Transverse colon (tissue), 4 donors: ENCODE measurements at places on chromosomes 7 and 10. TPM values are rescaled to one million over a fixed set of nuclear protein-coding genes. Genes with fewer than 3 reads are reported as not detected.

DNA sequence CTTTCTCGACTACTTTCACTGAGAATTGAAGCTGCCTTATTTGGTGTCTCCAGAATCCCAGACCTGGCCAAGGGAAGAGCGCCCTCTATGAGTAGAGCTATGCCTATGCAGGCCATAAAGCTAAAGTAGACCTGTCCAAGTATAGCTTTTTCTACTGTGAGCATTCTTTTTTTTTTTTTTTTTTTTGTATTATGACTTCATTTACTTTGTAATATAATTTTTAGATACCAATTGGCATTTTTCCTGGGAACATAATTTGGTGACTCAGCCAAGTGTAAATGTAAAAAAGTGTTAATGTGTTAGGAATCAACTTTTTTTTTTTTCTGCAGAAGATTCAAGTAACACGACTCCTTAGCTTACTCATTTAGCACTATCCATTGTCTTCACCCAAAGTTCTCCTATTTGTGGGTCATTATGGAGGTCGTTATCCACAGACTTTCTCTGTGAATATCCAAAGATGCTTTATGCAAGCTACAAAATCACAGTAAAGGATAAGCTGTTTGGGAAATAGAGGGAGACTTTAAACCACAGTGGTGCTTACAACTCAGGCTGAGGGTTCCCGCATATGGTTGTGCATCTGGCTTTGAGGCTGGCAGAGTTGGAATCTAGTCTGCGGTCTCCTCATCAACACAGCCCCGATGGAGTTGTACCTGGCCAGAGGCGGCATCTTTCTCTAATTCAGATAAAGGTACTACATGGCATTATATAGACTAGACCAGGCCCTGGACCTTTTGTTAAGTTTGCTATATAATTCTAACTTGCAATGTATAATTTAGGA lies 1040.2 kb upstream of the SORCS1 start:
- no peak overlapping the region for H3K4me3 ChIP-seq
- no peaks in the 10 kb centered on the region for H3K27me3 ChIP-seq
- H3K4me1 ChIP-seq, result no peaks in the 10 kb centered on the region

DNA sequence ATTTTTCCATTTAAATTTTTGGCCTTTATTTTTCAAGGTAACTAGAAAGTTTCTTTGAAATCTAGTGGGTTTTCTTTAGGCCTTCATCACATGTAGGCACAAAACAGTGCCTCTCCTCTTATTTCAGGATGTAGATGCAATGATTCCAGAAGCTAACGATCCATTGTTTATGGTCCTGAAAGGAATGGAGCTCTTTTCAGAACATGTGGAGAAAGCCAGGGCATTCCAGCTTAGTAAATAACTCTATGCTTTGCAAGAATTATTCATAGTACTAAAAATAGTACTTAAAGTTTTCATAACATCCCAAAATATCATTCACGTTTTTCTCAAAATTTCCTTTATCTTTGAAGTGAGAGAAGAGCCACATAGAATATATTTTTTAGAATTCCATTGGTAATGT lies 91.3 kb downstream of the DYNC1I1 start:
- no peak overlapping the region for H3K4me3 ChIP-seq
- no peaks in the 10 kb centered on the region for H3K27me3 ChIP-seq
- no peak overlapping the region for H3K27ac ChIP-seq
- DNase-seq, result no peak

GRCh38 chr10:79559726-79560125 lies 481 bp downstream of the SFTPA2 start:
- no peaks in the 10 kb centered on the region for H3K27me3 ChIP-seq
- H3K4me1 ChIP-seq, result peaks cover 18% of the 10 kb centered on the region
- H3K4me3 ChIP-seq, result no peak overlapping the region

DNA sequence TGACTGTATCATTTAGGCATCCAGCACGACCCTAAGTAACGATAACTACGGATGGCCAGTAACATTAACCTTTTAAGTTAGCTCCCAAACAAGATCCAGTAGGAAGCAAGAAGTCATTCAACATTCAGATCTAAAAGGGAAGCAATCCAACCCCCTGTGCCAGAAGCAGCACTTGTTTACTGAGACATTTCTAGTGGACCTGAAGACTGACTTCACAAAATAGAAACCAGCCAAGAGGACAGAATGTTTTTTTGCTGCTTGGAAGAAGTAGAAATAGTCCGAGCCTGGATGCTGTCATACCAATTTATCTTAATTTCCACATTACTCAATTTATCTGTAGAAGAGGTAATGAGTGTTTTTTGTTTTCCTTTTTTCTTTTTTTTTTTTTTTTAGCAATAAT lies 88.0 kb upstream of the CTTNBP2 start:
- H3K4me1 ChIP-seq, result peaks cover 3% of the 10 kb centered on the region
- DNase-seq, result no peak

- no peak for DNase-seq
- no peaks in the 10 kb centered on the region for H3K27me3 ChIP-seq
- H3K4me1 ChIP-seq, result peaks cover 24% of the 10 kb centered on the region
- no peaks in the 10 kb centered on the region for H3K36me3 ChIP-seq
- no peak overlapping the region for H3K4me3 ChIP-seq
- peak overlapping the region; percentile 71 for H3K27ac ChIP-seq
Measured at GRCh38 chr7:104961821-104962220, 52.2 kb upstream of the KMT2E start.

Gene ELFN1
- total RNA-seq, result 0.14 TPM

DNA sequence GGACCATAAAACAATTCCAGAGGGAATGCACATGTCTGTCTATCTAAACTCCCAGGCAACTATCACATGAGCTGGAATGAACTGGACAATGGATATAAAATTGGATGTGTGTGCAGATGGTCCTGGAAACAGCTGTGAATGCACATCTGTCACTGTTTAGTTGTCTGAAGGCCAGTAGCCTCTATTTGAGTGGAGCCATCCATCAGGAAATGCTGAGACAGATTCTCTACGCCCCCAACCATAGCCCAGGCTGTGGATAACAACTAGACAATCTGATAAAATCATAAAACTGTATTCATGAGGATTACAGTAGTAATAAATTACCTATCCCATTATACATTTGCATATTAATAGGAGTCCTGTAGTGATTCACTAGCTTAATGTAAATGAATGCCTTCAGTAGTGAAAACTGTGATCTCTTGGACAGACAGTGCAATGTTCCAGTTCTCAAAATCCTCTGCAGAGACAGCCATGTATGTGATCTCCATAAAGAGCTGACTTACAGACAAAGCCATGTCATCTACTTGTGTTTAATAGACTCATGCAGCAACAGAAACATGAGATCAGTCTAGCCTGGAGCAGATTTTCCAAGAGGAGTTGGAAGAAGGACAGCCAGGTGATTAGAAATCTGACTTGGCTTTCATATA lies 907.6 kb downstream of the KCNMA1 start:
- no peaks in the 10 kb centered on the region for H3K4me1 ChIP-seq
- no peak for DNase-seq
- no peak overlapping the region for H3K27ac ChIP-seq
- H3K27me3 ChIP-seq, result no peaks in the 10 kb centered on the region
- H3K36me3 ChIP-seq, result no peaks in the 10 kb centered on the region

DNA sequence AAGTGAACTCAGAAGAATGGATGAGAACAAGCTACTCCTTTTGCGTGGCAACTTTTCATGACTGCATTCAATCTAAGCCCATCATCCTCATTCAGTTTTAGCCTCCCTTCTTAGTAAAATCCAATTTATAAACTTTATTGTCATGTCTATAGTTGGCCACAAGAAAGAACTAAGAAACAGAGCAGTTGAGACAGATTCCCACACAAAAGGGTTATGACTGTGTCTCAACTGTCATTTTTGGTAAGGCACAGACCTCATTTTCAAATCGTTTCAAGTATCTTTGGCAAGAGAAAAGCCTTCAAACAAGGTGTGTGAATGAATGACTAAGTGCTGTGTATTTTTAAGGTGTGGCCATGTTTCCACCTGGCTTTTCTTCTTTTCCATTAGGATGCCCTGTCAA lies 84.2 kb upstream of the CREB5 start:
- H3K27me3 ChIP-seq, result no peaks in the 10 kb centered on the region
- H3K4me3 ChIP-seq, result no peak overlapping the region
- no peaks in the 10 kb centered on the region for H3K36me3 ChIP-seq
- no peak for DNase-seq
- no peaks in the 10 kb centered on the region for H3K4me1 ChIP-seq

Gene ZNF117
- total RNA-seq, result 48.6 TPM

DNA sequence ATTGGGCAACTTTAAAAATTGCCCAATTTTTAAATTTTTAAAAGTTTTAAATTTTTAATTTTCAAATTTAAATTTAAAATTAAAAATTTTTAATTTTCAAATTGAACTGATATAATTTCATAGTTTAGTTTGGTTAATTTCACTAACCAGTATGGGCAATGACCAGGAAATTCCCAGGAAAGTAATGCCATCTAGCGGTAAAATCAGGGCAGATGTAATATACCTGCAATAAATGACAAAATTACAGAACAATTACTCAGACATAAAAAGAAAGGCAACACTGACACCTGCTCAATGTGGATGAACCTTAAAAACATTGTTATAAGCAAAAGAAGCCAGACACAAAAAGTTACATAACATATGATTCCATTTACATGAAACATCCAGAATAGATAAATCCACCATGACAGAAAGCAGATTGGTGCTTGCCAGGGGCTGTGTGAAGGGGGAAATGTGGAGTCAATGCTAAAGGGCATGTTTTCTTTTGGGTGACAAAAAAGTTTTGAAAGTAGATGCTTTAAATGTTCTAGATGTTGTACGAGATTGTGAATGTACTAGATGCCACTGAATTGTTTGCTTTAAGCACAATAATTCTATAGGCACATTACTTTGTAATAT lies 28.6 kb upstream of the SLC16A12 start:
- no peaks in the 10 kb centered on the region for H3K27me3 ChIP-seq
- DNase-seq, result no peak
- H3K36me3 ChIP-seq, result no peaks in the 10 kb centered on the region
- no peak overlapping the region for H3K27ac ChIP-seq

DNA sequence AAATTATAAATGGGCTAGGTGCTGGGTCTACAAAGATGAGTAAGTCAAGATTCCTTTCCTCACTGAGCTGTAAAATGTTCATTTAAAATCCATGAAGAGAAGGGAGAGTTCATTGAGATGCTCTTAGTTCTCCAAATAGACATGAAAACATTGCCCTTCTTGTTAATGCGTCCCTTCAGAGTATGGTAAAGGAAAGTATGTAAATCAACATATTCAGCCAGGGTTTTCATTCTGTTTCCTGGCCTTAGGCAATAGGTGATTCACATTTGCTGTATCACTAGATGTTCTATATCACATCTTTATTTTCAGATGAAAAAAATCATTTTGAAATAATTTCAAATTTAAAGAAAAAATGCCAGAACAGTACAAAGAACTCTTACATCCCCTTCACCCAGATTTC lies 5.4 kb downstream of the ANKIB1 start:
- no peaks in the 10 kb centered on the region for H3K36me3 ChIP-seq
- no peak for DNase-seq
- no peak overlapping the region for H3K27ac ChIP-seq
- no peaks in the 10 kb centered on the region for H3K27me3 ChIP-seq
- H3K4me3 ChIP-seq, result no peak overlapping the region

- H3K27me3 ChIP-seq, result no peaks in the 10 kb centered on the region
- H3K36me3 ChIP-seq, result no peaks in the 10 kb centered on the region
- H3K4me3 ChIP-seq, result no peak overlapping the region
- no peaks in the 10 kb centered on the region for H3K4me1 ChIP-seq
Measured at GRCh38 chr10:111885046-111885445, 298.5 kb downstream of the GPAM start.

DNA sequence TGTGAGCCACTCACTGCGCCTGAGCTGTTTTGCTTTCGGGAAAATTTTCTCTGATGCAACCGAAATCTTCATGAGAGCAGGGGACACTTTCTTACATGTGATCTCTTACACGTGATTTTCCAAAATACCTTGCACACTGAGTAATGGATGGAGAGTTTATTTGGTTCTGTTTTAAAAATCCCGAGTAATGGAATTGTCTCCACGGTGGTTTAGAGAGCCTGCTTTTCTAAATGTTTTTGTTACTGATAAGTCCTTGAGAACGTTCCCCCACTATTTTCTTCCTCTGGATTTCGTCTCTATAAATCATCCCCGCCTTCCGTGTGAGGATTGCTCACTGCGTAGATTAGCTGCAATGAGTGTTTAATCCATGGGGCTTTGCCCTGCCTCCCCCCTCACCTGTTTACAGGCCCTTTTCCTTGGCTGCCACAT lies 25.7 kb downstream of the CAMK1D start:
- H3K36me3 ChIP-seq, result no peaks in the 10 kb centered on the region
- no peak overlapping the region for H3K4me3 ChIP-seq
- no peak for DNase-seq
- no peaks in the 10 kb centered on the region for H3K27me3 ChIP-seq
- peaks cover 6% of the 10 kb centered on the region for H3K4me1 ChIP-seq
- H3K27ac ChIP-seq, result no peak overlapping the region
